NCI-H82 (cell line): ENCODE measurements at places on chromosomes 4 and X.
A peak's percentile ranks its signal among the peaks of the same experiment; 100 is the strongest.

DNA sequence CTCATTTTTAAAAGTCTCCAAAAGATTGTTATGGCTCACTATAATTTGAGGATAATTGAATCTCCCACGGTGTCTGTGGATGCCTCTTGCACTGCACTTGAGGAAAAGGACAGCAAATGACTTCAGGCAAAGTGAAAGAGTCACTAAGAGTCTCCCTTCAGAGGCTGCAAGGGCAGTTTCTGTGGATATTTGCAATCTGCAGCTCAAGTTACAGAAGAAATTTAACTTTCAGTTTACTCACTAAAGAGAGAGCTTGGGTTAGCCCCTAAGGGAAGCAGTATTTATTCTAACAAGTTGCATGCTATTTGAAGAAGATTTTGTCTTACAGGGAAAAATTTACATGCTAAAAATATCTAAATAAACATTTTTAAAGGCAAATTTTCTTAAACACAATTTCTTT, 912.0 kb upstream of the TENM3 start:
- no peak for DNase-seq

DNA sequence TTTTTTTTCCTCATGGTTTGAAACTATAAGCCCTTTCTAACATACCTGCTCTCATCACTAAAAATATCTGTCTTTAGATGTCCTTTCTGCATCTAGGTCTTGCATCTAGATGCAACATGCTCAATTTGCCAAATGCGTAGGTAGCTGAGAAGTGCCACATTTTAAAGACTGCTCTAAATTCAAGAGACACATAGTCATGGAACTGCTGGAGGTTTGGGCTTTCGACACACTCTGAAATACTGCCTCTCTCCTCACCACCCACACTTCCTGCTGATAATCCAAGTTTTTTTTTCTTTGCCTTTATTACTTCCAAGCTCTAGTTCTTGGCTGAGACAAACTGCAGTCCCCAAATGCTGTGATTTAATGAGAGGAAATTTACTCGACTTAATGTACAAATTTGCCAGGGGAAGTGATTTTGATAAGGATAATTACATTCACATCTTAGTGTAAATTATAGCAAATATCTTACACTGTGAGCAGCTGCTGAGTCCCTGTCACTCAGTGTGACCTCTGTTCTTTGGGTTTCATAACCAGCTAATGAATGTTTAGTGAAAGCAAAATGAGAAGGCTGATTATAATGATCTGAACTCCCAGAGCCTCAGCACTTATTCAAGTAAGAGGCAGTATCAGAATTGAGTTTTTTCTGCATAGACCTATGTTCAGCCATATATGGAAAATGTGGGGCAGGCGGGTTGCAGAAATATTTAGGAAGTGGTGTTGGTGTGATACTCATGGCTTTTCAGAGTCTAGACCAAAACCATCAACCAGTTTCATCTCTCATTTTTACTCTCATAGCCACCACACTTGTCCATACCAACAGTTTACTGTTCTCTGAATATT, 31.3 kb downstream of the DRD5 start:
- DNase-seq = no peak

DNA sequence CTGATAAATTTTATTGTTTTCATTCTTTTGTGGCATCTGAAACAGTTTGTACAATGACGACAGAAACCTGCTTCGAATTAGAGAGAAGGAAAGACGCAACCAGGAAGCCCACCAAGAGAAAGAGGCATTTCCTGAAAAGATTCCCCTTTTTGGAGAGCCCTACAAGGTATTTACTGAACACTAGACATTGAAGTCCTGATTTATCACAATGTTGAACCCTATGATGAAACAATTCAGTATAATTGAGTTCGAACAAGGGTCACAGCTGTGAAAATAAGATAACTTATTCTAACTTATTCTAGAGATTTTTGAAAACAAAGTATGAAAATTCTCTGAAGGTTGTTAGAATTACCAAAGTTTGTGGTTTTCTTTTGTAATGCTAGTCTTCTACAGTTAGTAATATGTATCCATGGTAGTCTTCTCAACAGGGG, 111.3 kb downstream of the AFF1 start:
- DNase-seq = no peak

DNA sequence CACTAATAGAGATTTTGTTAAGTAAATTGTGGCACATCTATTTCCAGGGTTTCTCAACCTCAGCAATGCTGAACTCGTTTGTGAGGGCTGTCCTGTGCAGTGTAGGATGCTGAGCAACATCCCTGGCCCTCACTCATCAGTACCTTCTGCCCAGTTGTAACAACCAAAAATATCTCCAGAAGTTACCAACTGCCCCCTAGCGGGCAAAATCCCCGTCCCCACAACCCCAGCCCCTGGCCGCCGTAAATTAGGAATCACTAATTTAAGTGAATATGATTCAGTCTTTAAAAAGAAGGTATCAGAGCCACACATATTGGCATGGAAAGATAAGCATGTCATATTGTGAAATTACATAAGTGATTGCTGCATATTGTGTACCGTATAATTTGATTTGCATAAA, 123.4 kb downstream of the ASB9 start:
- peak; percentile 28 for DNase-seq

GRCh38 chr4:132683957-132684356, 465.1 kb upstream of the PCDH10 start:
- no peak for DNase-seq

DNA sequence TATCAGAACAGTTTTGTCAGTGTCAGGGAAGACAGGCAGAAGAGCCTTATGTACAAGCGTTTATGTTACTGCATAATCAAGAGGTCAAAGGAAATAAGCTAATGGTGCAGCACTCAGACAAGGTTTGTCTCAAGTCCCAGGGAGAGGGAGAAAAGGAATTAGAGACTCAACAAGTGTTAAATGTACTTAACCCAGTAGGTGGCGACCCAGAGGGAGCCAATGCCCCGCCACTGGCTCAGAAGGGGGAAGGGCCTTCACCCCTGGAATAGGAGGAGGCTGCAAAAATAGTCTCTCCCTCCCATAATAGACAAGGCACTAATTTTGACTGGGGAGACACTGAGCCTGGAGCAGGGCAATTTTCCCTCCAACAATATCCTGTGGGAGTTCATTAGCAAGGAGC, 14.1 kb upstream of the PAPSS1 start:
- peak; percentile 41 for DNase-seq

GRCh38 chr4:132694775-132695174, 454.3 kb upstream of the PCDH10 start:
- DNase-seq = no peak

DNA sequence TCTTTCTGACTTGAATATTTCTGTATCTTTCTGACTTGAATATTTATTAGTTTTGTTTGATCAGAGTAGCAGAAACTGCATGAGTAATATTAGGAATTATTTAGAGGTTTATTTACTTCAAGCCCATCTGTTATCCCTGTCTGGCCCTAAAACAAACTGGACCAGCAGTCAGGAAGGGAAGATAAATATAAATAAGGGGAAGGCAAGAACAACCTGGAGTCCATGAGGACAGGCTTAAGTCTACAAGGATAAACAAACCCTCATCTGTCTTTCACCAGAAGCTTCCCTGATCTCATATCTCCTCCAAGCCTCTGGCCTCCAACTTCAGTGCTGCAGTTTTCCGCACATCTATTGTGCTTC, 524.9 kb downstream of the CENPC start:
- DNase-seq = peak; percentile 2

DNA sequence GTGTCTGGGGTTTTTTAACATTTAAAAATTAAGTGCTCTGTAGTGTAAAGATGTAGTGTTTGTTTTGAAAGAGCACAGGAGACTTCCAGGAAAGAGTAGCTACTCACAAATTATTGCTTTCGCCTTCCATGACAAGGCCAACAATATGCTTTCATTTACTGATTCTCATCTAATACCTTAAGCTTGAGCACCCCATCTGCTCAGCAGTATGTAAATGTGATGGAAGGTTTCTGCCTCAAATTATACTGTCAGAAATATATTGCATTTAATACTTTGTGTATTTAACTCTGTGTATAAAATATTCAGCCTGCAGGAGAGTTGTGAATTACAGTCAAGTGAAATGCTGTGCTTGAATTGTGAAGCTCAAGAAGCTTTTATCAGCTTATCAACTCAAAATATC, 296.3 kb upstream of the ATOH1 start:
- peak; percentile 54 for DNase-seq

DNA sequence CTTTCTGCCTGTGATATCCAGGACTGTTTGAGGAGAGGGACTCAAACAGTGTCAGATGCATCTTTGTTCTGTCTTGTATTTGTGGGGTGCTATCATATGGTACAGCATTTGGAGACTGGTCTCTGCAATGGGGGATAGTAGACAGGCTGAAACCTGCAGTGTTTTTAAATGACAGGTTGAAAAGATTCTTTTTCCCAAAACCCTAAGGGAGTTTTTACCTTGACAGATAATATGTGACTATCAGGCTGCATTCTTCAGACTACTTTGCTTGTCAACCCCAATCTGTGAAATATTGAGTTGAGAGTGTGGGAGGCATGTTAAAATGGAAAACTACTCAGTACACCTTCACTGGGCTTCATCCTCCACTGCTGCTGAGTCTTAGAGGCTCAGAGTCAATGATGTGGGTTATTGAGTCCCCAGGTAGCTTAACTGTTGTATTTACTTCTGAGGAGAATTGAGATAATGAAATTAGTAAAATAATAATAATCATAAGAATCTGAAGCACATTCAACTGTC, 274.9 kb downstream of the GASK1B start:
- DNase-seq = no peak

GRCh38 chr4:9898596-9899305, 117.3 kb downstream of the DRD5 start:
- peak; percentile 21 for DNase-seq

DNA sequence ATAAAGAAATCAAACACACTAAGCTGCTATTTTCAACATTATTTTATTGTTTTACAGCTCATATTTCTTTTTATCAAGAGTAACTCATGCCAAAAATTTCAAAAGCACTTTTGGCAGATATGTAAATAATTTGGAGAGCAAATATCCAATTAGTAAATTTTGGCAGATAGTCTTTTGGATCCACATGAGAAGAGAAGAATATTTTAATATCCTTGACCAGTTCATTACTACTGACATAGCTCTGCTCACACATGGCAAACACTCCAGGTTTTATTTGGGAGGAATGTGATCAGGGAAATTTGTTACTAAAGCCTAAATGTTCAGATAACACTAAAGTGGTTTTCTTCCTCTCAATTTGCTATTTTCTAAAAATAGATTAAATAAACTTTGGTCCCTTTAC, 1054.3 kb downstream of the FAT4 start:
- no peak for DNase-seq

- DNase-seq = no peak
Observed at GRCh38 chrX:6910218-6910617, 237.3 kb upstream of the STS start.

DNA sequence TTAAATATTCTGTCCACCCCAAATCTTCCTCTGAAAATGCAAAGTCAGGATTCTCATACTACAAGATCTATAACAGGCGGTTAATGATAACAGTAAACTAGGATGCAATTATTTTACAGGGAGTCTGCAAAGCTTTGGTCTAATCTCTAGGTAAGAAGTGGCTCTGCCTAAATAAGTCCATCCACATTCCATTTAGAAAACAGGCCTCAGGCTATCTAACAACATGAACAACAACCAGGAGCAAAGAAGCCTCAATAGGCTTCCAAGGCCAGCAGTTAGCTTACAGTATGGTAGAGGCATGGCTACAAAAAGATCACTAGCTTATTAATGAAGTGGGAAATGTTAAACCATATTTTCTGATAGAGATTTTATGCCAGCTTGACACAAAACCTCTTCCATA, 6.4 kb downstream of the MAB21L2 start:
- DNase-seq = peak; percentile 6

DNA sequence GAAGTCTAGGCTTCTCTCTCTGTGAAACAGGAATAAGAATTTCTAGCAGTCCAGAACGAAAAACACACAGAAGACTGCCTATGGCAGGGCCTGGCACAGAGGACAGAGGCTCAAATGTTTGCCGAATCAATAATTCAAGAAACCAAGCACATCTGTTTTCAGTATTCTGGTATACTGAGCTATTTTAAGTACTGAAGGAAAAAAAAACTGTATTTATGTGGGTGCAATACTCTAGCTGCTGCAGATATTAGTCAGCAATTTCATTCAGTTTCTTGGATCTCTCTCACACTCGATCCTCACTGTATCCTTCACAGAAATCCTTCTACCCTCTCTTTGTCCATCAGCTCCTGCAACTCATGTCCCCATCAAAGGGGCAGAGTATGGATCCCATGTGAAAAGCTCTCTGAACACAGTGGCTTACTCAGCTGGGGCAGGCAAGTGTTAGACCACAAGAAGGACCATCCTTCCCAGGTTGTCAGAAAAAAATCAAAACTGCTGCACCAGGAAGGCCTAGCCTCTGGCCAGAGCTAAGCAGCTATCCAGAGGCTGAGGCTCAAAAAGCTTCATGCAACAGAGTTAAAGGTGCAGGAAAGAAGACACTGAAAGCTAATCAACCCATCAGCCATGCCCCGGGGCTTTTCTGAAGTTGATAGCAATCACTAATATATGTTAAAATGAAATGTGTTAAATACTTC, 9.1 kb upstream of the USO1 start:
- no peak for DNase-seq

DNA sequence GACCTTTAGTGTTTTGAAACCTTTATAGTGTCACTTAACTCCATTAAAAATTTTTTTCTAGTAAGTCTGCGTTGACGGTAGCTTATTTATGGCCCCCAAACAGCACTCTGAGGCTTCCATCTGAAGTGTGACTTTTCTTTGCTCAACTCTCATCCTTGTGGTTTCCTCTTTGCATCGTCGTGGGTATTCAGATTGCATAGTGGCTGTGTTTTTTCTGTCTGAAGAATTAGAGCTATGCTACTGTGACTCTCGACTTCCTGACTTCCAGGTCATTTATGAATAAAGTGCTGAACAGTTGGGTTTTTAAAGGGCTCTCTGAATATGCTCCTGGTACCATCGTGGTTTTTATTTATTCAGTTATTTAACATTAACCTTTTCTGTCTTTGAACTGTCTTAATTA, 44.9 kb downstream of the JADE1 start:
- DNase-seq = no peak

DNA sequence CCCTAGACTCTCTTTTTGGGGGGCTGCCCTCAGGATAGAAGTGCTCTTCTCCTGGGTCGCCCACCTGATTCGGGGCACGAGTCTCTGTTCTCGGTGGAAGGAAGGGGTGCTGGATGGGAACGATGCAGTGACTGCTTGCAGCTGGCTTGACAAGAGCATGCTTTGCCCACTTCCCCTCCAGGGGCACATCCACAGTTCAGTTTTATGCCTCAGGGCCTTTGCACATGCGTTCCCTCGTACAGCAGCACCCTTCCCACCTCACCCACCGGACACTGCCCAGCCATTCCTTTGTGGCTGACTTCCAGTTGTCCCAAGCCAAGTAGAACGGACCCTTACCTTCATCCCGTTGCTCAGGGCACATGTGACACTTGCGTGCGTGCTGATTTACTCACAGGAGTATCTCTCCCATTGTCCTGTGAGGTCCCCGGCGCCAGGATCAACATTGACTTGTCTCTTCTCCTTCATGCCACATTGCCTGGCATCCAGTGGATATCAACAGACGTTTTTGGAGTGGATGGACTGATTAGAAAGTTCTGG, 60.0 kb downstream of the C4orf50 start:
- DNase-seq = no peak

DNA sequence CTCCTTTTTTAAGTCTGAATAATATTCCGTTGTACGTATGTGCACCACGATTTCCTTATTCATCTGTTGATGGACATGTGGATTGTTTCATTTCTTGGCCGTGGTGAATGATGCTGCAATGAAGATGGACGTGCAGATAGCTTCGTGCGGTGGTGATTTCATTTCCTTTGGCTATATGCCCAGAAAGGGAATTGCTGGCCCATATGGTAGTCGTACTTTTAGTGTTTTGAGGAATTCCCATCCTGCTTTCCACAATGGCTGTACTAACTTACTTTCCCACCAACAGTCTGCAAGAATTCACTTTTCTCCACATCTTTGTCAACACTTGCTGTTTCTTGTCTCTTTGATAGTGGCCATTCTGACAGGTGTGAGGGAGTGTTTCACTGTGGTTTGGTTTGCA, 12.8 kb downstream of the ZFP42 start:
- DNase-seq = peak; percentile 0
